ENCODE measurements at places on chromosomes 13 and 19. TPM values are rescaled to one million over a fixed set of nuclear protein-coding genes. Genes with fewer than 3 reads are reported as not detected.
A peak's percentile ranks its signal among the peaks of the same experiment; 100 is the strongest.

The UTP14C gene
- 9.1 TPM for total RNA-seq

- peak; percentile 37 for DNase-seq
Observed at GRCh38 chr19:33397536-33398360, 24.2 kb downstream of the CEBPG start.

The ZNF563 gene
- 4.2 TPM for total RNA-seq

- DNase-seq, result peak; percentile 42
Observed at GRCh38 chr13:28636677-28637317, 22.1 kb upstream of the POMP start.

The GZMM gene
- total RNA-seq, result 0.32 TPM

The CBLC gene
- total RNA-seq, result not detected

DNA sequence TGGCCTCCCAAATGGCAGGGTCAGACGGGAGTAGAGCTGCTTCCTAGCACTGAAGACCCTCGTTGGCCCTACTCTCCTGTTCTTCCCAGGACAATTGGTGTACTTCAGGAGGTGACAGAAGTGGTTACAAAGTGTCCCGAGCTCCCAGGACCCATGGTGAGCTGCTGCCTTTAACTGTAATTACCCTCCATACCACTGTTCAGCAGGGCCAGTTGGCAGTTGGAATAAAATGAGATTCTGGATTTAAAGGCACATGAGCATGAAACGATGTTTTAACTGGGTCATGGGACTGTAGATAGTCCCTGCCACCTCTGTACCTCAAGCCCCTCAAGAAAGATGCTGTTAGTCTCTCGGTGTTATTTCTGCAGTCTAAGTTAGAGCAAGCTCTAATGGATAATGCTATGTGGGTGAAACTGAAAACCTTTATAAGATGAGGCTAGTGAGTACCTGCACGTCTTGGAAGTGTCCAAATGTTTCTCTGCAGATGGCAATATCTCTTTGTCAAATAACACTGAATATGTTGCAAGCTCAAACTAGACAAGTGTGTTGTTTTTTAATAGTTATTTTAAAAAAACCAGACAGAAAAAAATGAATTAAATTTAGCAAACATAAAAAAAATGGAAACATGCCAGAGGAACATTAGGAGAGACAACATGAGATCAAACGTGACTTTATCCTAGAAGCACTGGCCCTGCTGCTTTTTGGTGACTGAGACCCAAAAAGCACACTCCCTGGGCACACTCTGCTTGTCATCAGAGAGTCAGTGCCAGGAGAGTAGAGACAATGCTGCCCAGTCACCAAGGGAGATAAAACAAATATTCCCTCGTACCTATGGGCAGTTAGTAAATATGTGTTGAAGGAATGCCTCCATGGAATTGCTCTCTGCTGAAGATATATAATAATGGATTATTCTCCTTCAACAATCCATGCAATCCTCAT, 266.3 kb downstream of the LMO7 start:
- DNase-seq, result no peak

DNA sequence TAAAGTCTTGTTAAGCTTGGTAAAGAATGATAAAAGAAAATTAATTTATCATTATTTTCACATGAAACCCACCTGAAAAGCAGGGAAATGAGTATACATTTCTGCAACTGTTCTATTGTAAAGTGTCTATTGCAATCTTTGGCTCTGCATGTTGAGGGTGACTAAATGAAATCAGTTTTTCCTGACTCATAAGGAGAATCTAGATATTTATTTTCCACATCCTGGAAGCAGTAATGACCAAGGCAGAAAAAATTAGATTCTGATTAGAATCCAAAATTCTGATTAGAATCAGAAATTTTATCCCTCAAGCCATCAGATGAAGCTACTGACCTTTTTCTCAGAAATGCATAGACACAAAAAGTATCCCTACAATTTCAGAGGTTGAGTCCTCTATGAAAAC, 178.4 kb downstream of the MYO16 start:
- no peak for DNase-seq

Data from Right ventricle myocardium superior (tissue), 1 donor.